Right ventricle myocardium inferior (tissue), 1 donor: ENCODE measurements at places on chromosomes 13 and 19. TPM values are rescaled to one million over a fixed set of nuclear protein-coding genes. Genes with fewer than 3 reads are reported as not detected.

- DNase-seq: peak; percentile 78
Observed at GRCh38 chr19:33395561-33396550, 22.3 kb downstream of the CEBPG start.

DNA sequence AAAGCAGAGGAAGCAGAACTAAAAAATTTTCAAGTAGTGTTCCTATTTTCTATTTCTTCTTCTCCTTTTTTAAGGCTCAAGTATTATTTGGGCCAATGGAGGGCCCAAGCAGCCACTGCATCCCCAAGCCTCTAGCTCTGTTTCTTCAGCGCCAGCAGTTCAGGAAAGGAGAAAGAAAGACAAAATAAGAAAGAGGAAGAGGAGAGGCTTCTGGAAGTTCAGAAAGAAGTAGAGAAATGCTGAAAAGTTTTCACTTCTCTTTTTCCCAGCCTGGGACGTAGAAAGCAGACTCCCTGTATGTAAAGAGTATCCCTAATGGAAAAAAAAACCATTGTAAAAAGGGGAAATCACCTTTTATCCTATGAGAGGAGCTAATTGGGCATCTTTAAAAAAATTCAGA is 165.5 kb upstream of the KLF12 start:
- no peak for DNase-seq

- DNase-seq: no peak
Observed at GRCh38 chr19:10159610-10160009, 35.1 kb downstream of the DNMT1 start.

GRCh38 chr13:24700539-24700938 is 20.3 kb downstream of the ATP12A start:
- DNase-seq: no peak

The SERPINE3 gene
- total RNA-seq: not detected

DNA sequence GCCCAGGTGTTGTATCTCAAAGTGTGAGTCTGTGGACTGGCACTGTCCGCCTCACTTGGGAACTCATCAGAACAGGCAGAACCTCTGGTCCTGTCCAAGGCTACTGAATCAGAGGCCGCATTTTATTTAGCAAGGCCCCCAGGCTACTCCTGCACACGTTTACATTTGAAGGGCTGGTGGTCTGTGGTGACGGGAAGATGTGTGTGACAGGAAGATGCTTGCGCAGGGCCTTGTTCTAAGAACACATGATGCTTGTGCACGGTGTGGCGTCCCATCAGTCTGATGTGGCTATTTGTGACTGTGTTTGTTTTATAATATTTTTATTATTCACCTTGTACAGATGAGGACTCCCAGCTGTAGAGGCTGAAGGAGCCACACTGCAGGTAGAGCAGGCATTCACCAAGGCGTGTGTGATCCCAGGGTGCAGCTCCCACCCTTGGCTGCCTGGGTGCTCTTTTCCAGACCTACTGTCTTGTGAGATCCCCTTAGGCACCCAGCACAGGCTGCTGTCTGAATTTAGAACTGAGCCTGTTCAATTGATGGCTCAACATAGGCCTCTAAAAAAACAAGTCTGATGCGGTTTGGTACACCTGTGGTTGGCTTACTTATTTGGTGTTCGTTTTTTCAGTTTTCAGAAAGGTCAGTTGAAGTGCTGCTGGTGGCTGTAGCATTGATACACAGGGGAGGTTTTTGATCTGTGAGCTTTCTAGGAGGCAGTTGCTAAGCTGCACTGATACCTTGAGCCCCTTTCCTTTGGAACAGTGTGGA is 3.1 kb downstream of the SLC25A15 start:
- DNase-seq: no peak

The ZNF534 gene
- 0.24 TPM for total RNA-seq

The TRAPPC6A gene
- 14.2 TPM for total RNA-seq

- peak; percentile 45 for DNase-seq
Observed at GRCh38 chr13:73870970-73871935, 263.0 kb downstream of the KLF12 start.

GRCh38 chr13:21619633-21620220 is 15.8 kb upstream of the MICU2 start:
- no peak for DNase-seq

The SMIM7 gene
- total RNA-seq: 30.8 TPM

DNA sequence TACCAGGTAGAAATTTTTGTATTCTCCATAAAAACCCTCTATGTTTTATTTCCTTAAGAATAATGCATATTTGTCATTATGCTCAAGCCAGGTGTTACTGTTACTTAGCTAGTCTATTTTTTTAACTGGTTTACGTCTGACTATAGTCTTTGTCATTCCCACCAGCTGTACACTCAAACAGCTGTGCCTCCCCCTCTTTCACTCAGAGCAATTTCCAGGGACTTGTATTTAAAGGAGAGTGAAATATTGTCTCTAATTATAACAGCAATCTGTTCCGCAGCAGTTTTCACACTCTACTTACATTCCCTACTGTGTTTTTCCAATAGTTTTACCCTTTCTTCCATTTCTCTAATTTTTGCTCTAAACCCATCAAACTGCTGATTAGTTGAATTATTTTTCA is 813.6 kb upstream of the MIR17HG start:
- no peak for DNase-seq

The SPRED3 gene
- total RNA-seq: 0.16 TPM

DNA sequence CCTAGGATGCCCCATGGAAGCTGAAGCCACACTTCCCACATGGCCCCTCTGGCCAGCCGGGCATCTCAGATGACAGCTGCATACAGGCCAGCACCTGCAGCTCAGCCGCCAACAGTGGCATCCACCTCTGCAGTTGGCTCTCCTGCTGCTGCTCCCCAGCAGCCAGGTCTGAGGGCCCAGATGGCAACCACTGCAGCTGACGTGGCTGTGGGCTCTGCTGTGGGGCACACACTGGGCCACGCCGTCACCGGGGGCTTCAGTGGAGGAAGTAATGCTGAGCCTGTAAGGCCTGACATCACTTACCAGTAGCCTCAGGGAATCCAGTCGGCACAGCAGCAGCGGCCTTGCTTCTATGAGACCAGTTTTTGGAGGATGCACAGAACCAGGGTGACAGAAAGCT is 45.3 kb upstream of the LSM14A start:
- DNase-seq: no peak

- no peak for DNase-seq
Observed at GRCh38 chr19:38971672-38972071, 3.9 kb downstream of the FBXO17 start.

- DNase-seq: no peak
Observed at GRCh38 chr13:48879432-48879831, 96.3 kb upstream of the FNDC3A start.

- no peak for DNase-seq
Observed at GRCh38 chr19:31633014-31633413, 283.8 kb upstream of the TSHZ3 start.

The DDX49 gene
- total RNA-seq: 25.6 TPM

- peak; percentile 71 for DNase-seq
Observed at GRCh38 chr19:7888145-7888825, at the start of gene LRRC8E. TSS of gene LRRC8E (plus strand) at chr19:7888510. CDS start at chr19:7895604, 7,094 bp downstream.
